ENCODE measurements at places on chromosomes 3 and 15.

GRCh38 chr15:71802770-71803169 is 7.6 kb upstream of the NR2E3 start:
- no peak for DNase-seq
- H3K36me3 ChIP-seq: peaks cover 4% of the 10 kb centered on the region
- peaks cover 5% of the 10 kb centered on the region for H3K27me3 ChIP-seq
- H3K4me1 ChIP-seq: peaks cover 25% of the 10 kb centered on the region
- H3K27ac ChIP-seq: no peak overlapping the region

DNA sequence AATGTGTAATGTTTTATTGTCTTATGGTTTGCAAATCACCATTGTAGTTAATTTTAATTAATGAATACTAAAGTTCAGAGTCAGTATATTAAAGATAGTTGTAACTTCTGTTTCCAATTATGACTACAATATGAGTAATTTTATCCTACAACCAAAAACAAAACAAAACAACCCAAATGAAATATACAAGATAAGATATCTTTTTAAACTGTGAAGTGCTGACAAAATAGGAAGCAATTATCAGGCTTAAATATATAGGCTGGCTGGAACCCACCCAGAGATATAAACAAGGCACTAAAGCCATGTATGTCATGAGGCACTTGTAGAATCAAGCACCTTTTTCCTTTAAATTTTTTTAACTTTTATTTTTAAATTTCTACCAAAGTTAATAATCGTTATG is 108.6 kb upstream of the LRRFIP2 start:
- no peaks in the 10 kb centered on the region for H3K27me3 ChIP-seq
- peaks cover 5% of the 10 kb centered on the region for H3K36me3 ChIP-seq
- H3K27ac ChIP-seq: no peak overlapping the region
- H3K4me1 ChIP-seq: peaks cover 4% of the 10 kb centered on the region
- DNase-seq: no peak

GRCh38 chr15:45583731-45584639 is 3.2 kb upstream of the BLOC1S6 start:
- peaks cover 13% of the 10 kb centered on the region for H3K4me1 ChIP-seq
- no peak overlapping the region for H3K27ac ChIP-seq
- H3K27me3 ChIP-seq: peaks cover 3% of the 10 kb centered on the region
- H3K4me3 ChIP-seq: no peak overlapping the region
- DNase-seq: no peak
- no peaks in the 10 kb centered on the region for H3K36me3 ChIP-seq

DNA sequence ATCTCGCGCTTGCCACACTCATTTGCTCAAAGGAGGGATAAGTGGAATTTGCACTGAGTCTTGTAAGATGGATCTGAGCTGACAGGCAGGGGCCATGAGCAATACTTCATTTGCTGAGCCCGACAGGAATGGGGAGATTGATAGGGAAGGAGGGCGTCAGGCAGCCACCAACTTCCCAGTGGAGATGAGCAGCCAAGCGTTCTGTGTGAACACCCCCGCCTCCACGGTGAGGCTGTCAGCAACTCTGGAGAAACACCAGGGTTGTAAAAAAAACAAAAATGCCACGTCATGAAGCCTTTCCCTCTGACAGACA is 36.8 kb downstream of the TLE3 start:
- peaks cover 4% of the 10 kb centered on the region for H3K36me3 ChIP-seq
- H3K4me3 ChIP-seq: peak overlapping the region; percentile 22
- H3K27ac ChIP-seq: peak overlapping the region; percentile 59
- peaks cover 15% of the 10 kb centered on the region for H3K27me3 ChIP-seq
- H3K4me1 ChIP-seq: peaks cover 32% of the 10 kb centered on the region

- H3K27ac ChIP-seq: no peak overlapping the region
- H3K4me1 ChIP-seq: no peaks in the 10 kb centered on the region
- no peaks in the 10 kb centered on the region for H3K36me3 ChIP-seq
- no peak for DNase-seq
Observed at GRCh38 chr3:192129586-192129985, 597.8 kb downstream of the FGF12 start.

GRCh38 chr3:64450396-64450956 is 225.2 kb upstream of the PRICKLE2 start:
- no peaks in the 10 kb centered on the region for H3K36me3 ChIP-seq
- H3K27ac ChIP-seq: no peak overlapping the region
- no peak overlapping the region for H3K4me3 ChIP-seq
- no peak for DNase-seq
- H3K4me1 ChIP-seq: peaks cover 12% of the 10 kb centered on the region
